ENCODE measurements at places on chromosomes 3 and 15.

GRCh38 chr3:120102232-120102631 lies 8.0 kb upstream of the GSK3B start:
- no peak for DNase-seq

GRCh38 chr15:96002890-96003859 lies 327.3 kb upstream of the NR2F2 start:
- DNase-seq: no peak

DNA sequence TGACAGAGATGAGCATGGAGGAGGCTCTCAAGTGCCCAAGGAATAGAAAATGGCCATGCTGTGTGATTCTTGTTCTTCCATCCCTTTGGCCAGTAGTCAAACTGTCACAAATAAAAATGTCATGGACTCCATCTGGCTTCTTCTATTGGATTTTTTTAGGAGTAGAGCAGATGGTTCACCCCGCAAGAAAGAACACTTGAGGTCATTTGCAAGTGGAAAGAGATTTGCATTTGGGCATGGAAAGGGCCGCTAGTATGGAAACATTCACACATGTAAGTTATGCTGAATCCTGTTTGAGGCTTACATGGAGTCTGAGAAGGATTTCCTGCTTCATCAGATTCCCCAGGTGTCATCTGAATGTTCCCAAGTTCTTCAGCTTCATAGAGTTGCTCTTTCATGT lies 53.1 kb upstream of the CFAP161 start:
- no peak for DNase-seq

DNA sequence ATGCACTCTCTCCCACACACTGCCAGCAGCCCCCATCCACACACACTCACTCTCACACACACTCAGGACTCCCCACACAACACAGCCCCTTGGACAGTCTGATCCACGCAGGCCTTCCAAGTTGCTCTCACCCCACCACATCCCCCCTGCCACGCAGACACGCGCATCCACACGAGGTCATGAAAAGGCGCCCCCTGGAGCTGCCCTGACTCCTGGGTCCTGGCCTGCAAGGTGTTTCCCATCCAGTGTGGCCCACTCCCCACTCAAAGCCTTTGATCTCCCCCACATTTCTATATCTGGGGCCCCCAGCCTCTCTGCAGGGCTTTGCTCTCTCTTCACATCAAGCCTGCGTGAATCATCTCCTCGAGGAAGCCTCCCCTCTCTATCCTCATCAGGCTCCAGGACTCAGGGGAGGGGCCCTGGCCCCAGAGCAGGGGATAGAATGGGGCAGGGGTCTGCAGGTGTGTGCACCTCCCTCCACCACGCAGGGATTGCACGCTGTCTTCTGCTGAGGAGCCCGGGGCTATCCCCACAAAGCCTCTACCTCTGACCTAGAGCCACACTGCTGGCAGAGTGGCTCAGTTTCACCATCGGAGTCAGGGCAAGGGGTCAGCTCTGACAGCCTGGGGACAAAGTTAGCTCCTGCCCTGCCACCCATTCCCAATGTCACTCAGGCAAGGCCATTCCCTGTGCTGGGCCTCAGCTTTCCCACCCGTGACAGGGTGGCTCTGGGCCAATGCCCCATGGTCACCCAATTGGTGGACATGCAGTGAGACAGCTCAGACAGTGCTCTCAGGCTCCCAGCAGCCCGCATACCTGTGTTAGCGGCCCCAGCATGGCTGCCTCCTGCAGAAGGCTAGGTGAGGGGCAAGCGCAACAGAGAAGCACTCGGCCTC lies 6.4 kb downstream of the MYL3 start:
- DNase-seq: no peak

- DNase-seq: no peak
These were observed 3.1 kb upstream of the EPHB1 start for GRCh38 chr3:134791992-134792391.

GRCh38 chr3:35664460-35664919 lies 25.2 kb downstream of the ARPP21 start:
- peak; percentile 37 for DNase-seq

DNA sequence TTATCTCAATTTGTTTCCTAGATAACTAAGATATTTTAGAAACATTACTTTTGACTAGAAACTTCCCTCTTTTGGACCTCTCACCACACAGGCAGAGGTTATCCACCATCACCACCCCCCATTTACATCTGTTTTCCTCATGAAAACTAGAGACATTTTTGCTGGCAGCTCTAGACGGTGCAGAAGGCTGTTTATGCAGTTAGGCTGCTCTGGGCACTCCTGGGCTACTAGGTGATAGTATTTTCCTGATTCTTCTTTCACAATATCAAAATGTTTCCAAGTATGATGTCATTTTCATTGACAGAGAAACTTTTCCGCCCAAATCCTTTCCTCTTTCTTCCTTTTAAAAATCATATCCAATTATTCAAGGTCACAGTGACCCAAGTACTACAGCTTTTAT lies 67.1 kb downstream of the PLOD2 start:
- DNase-seq: no peak

DNA sequence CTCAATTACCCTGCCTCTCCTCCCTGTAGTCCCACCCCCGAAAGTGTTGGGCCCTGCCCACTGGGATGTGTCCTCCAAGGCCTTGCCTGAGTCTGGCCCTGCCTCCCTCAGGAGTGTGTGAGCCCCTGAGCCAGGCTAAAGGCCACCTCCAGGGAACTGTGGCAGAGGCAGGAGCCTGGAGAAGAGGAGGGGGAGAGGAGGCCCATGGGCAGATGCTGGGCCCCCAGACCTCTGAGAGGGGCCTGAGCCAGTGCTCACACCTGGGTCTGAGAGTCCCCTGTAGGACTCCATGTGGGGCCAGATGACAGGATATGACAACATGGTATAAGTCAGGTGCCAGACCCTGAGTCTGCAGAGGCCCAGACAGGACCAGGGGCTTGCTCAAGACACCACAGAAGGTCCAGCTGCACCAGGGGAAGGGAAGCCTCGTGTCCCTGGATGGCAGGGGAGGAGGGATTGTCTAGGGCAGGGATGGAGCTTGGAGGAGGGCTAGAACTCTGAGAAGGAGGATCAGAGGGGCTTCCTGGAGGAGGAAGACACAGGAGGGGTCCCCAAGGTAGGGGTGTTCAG lies 217.9 kb downstream of the TBC1D2B start:
- no peak for DNase-seq

- DNase-seq: no peak
These were observed 83.6 kb downstream of the HMG20A start for GRCh38 chr15:77504306-77504705.

DNA sequence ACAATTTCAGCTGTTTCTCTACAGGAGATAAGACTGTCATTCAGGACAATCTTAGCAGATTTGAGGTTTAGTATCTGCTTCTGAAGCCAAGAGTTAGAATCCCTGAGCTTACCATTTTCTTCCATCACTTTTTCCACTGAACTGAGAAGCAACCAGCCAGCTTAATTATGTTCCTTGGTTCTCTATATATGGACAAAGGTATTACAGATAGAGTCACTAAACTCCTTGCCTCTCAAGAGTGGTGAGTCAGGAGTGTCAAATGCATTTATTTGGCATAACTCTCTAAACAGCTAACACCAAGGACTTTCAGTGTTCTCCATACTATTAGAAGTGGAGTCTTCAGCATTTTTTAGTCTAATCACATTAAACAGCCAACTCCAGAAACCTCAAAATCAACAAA lies 239.3 kb downstream of the ALCAM start:
- peak; percentile 78 for DNase-seq

DNA sequence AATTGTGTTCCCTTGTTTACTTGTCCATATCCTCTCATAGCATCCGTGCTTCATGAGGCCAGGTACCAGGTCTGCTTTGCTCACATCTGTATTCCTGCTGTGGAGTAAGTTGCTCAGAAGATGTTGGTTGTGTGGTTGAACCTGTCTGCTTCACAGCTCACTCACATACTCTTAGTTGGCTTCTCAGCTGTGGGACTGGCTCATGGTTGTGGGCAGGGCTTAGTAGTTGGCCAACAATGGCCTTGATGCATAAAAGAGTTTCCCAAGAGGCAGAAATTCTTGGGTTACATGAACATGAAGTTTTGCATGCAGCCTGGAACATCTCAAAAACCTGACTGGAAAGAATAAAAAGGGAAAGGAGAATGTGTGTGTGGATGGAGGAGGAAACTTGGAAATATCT lies 17.0 kb downstream of the CELF6 start:
- DNase-seq: no peak

- no peak for DNase-seq
These were observed 25.5 kb upstream of the TAFA4 start for GRCh38 chr3:68957895-68958294.

DNA sequence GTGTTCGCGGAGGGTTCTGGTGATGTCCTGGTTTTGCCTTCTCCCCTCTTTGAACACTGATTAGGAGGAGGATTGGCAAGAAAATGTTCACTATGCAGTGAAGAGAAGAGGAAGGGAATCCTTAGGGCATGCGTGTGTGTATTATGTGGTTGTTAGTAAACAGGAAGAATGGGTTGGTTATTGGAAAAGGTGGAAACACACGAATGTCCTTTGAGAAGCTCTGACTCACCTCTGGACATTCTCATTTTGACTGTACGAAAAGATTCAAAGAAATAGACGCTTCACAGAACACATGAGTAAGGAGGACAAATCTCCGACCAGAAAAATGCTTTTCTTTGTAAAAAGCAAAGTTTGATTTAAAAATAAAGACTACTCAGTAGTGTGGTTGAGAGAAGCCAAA lies 188.8 kb upstream of the PRICKLE2 start:
- no peak for DNase-seq

DNA sequence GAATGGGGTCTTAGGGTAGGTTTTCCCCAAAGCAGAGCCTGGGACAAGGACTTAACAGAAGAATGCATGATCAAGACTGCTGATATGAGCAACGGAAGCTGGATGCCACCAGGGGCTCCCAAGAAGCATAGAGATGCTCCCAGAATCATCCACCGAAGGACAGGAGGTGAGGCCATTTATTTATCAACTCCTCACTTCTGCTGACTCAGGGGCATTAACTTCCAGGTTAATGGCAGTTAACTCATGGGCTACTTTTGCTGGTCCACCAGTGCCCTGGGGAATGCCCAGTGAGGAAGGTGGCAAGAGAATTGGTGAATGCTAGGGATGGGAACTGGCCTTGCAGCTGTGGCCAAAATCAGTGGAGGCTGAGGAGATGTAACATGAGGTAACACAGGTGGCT lies 27.8 kb downstream of the TAFA4 start:
- DNase-seq: no peak

DNA sequence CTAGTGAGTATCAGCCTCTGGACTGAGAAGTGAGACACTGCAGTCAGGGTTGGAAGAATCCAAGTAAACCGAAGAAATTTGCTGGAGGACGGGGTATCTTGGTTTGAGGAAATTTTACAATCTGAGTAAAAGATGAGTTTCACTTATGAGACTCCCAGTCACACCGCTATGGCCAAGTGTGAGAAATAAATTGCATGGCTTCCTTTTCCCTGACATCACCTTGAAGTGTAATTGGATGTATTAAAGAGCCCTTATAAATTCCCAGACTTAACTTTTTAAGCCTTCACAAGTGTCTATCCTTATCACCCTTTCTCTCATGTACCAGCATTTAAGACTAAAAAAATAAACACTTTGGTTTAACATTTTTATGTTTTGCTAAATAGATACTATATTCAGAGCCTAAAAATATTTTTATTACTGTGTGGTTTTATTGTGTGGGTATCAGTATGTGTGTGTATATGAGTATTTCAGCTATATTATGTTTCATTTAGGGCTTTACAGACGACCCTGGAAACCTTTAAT lies 23.8 kb downstream of the USP3 start:
- DNase-seq: no peak

GRCh38 chr3:190697901-190698300 lies 164.6 kb downstream of the GMNC start:
- peak; percentile 49 for DNase-seq

GRCh38 chr3:114128231-114128630 lies 50.6 kb downstream of the DRD3 start:
- DNase-seq: peak; percentile 21

- DNase-seq: no peak
These were observed 557.7 kb upstream of the SGO1 start for GRCh38 chr3:20743553-20744321.

- peak; percentile 15 for DNase-seq
These were observed 10.3 kb downstream of the GK5 start for GRCh38 chr3:142215106-142215505.

DNA sequence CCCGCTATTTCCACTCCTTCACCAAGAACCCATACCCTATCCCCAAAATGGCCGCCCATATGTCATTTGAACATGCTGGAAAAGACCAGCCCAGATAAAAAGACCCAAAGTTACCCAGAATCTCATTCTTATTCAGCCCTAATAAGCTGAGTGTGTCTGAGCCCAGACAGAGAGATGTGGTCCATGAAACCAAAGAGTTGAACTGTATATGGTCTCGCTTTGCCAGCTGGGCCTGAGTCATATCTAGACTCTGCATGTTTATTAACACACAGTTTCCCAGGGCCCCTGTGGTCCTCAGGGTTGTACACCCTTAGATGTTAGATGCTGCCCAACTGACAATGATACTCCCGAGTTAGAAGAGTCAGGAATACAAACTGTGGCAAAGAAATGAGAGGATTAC lies 201.9 kb upstream of the STRIT1 start:
- peak; percentile 15 for DNase-seq

DNA sequence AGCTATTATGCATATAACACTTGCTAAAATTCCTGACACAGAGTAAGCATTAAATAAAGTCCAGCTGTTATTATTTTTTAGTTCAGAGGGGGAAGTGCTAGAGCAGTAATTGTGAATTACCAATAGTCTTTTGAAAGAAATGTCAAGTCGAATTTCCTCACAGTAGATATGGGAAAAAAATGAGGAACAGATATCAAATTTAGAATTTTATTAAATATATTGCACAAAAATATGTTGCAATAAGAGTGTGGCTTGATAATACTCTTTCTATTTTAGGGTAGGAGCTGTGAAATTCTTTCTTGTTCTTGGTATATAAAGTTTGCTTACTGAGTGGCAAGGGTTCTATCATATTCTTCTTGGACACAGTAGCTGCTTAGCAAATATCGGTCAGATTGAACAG lies 181.3 kb downstream of the NFKBIZ start:
- no peak for DNase-seq

DNA sequence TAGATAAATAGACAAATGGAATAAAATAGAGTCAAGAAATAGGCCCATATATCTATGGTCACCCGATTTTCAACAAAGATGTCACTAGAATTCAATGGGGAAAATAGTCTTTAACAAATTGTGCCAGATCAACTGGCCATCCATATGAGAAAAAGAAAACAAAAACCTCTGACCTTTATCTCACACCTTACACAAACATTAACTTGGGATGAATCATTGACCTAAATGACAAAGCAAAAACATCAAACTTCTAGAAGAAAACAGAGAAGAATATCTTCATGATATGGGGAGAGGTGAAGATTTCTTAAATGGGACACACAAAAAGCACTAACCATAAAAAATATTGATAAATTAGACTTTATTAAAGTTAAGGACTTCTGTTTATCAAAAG lies 31.9 kb downstream of the ITGA11 start:
- DNase-seq: no peak

GRCh38 chr3:105364128-105364527 lies 2.6 kb upstream of the ALCAM start:
- peak; percentile 83 for DNase-seq

DNA sequence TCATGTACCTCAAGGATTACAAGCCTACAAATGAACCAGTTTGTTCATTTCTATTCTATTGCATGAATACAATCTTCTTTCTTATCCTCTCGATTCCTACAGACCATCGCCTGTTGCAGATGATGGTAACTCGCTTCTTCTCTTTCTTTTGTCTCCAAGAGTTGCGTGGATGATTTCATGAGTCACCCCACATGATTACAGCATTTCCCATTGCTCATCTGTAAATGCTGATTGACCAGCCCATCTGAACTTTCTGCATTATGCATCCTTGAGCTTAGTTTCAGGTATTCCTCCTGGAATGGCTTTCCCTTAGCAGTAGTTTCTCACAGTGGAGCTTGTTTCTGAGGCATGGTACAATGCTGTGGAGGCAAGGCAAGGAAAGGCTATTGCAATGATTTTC lies 109.6 kb upstream of the TOPAZ1 start:
- DNase-seq: no peak
